Subcutaneous adipose tissue (tissue), 4 donors: ENCODE measurements at places on chromosomes 13 and 19. TPM values are rescaled to one million over a fixed set of nuclear protein-coding genes. Genes with fewer than 3 reads are reported as not detected.

Gene ACP7
- total RNA-seq: not detected

Gene LHB
- total RNA-seq: not detected

Gene FXYD3
- not detected for total RNA-seq

Gene NFIC
- 80.1 TPM for total RNA-seq

Gene PRX
- 2.0 TPM for total RNA-seq

Gene MICU2
- 25.1 TPM for total RNA-seq

Gene ITGBL1
- 21.1 TPM for total RNA-seq

Gene RNF17
- not detected for total RNA-seq

Gene URI1
- 68.9 TPM for total RNA-seq

Gene UBAC2
- total RNA-seq: 58.8 TPM

Gene GPR183
- total RNA-seq: 36.1 TPM

Gene ZNF497
- total RNA-seq: 4.1 TPM

Gene BRME1
- total RNA-seq: 1.0 TPM

Gene USPL1
- 47.8 TPM for total RNA-seq

Gene ZNF606
- 16.1 TPM for total RNA-seq

Gene B3GNT8
- 0.75 TPM for total RNA-seq

Gene FBXO27
- 20.5 TPM for total RNA-seq

Gene PLVAP
- total RNA-seq: 96.9 TPM

Gene ZNF586
- total RNA-seq: 17.8 TPM

Gene CATSPERD
- total RNA-seq: not detected

Gene IGFLR1
- 13.8 TPM for total RNA-seq

Gene VRK3
- 16.5 TPM for total RNA-seq

Gene EDNRB
- 163 TPM for total RNA-seq

Gene CEBPA
- 646 TPM for total RNA-seq

Gene KCNC3
- total RNA-seq: 0.75 TPM

Gene TTC9B
- not detected for total RNA-seq

Gene SERPINE3
- not detected for total RNA-seq

Gene MISP
- not detected for total RNA-seq

Gene CEACAM20
- not detected for total RNA-seq

Gene PSG1
- not detected for total RNA-seq

Gene C2CD4C
- total RNA-seq: 0.44 TPM

Gene TLE2
- 29.7 TPM for total RNA-seq

Gene ALG5
- 27.1 TPM for total RNA-seq

Gene PCDH17
- total RNA-seq: 2.3 TPM

Gene ZNF709
- total RNA-seq: 2.6 TPM

Gene HNRNPA1L2
- total RNA-seq: 6.2 TPM

Gene CYP2F1
- not detected for total RNA-seq

Gene TMEM145
- not detected for total RNA-seq

Gene OR4F17
- not detected for total RNA-seq

Gene OVOL3
- not detected for total RNA-seq

Gene ZNF473
- total RNA-seq: 10.6 TPM

Gene CKM
- not detected for total RNA-seq

Gene NLRP4
- total RNA-seq: not detected

Gene DACT3
- 0.22 TPM for total RNA-seq

Gene IGFL2
- total RNA-seq: not detected

Gene ZNF730
- total RNA-seq: 0.68 TPM

Gene ZNF177
- 2.6 TPM for total RNA-seq

Gene PLK5
- total RNA-seq: not detected

Gene HSD11B1L
- 9.0 TPM for total RNA-seq

Gene APOC4
- not detected for total RNA-seq

Gene NOTCH3
- total RNA-seq: 55.1 TPM

Gene KRTDAP
- not detected for total RNA-seq

Gene PTGIR
- total RNA-seq: 1.9 TPM

Gene SLC7A1
- total RNA-seq: 13.0 TPM

Gene ZNF221
- 6.8 TPM for total RNA-seq

Gene IGLON5
- not detected for total RNA-seq
